ENCODE measurements at places on chromosomes 16 and 17. TPM values are rescaled to one million over a fixed set of nuclear protein-coding genes. Genes with fewer than 3 reads are reported as not detected.

The EFCAB13 gene
- 4.4 TPM for total RNA-seq

The POLG2 gene
- total RNA-seq = 33.7 TPM

The KCNJ12 gene
- not detected for total RNA-seq

The ZG16 gene
- total RNA-seq = not detected

The NPIPB2 gene
- 12.0 TPM for total RNA-seq

The MC1R gene
- 4.7 TPM for total RNA-seq

The QPRT gene
- total RNA-seq = 8.6 TPM

The ASGR2 gene
- total RNA-seq = not detected

The KCNJ2 gene
- not detected for total RNA-seq

The TANC2 gene
- total RNA-seq = 8.0 TPM

The KCNJ18 gene
- not detected for total RNA-seq

Measured in activated CD8-positive, alpha-beta T cell treated with anti-CD3 and anti-CD28 coated beads, Interleukin-2, amount 10 ng/mL, durations not matched to agents 7 days and 5 days (primary cell).